ENCODE measurements at places on chromosomes 1 and 21.

GRCh38 chr1:160880216-160880615 lies 4.8 kb downstream of the ITLN1 start:
- DNase-seq: no peak

DNA sequence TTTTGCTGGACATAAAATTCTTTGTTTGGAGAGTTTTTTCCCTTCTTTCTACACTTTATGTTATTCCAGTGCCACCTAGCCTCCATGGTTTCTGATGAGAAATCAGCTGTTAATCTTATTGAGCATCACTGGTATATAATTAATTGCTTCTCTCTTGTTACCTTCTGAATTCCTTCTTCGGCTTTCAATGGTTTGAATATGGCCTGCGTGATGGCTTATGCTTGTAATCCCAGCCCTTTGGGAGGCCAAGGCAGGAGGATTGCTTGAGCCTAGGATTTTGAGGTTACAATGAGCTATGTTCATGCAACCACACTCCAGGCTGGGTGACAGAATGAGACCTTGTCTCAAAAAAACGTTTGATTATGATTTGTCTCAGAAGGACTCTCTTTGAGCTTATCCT lies 13.0 kb upstream of the CNIH4 start:
- no peak for DNase-seq

DNA sequence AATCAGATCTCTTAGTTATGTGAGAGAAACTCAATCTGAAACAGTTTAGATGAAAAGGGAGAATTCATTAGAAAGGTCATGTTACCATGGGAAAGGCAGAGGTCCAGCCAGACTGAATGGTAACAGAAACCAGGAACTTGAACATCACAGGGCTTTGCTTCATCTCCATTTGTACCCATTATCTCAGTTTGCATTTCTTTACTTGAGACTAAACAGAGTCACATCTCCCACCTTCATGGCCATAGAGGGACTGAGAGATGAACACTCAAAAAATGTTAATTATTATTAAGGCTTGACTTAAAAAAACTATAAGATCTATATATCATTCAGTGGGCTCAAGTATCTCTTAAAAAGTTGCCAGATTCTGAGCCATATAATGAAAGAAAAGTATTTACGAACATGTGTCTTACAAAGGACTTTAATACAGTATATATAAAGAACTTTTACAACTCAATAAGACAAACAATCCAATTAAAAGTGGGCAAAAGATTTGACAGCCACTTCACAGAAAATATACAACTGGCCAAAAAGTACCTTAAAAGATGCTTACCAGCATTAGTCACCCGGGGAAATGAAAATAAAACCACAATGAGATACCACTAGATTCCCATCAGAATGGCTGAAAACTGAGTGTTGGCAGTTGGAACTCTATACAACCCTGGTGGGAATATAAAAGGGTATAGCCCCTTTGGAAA lies 13.2 kb downstream of the KYAT3 start:
- no peak for DNase-seq

DNA sequence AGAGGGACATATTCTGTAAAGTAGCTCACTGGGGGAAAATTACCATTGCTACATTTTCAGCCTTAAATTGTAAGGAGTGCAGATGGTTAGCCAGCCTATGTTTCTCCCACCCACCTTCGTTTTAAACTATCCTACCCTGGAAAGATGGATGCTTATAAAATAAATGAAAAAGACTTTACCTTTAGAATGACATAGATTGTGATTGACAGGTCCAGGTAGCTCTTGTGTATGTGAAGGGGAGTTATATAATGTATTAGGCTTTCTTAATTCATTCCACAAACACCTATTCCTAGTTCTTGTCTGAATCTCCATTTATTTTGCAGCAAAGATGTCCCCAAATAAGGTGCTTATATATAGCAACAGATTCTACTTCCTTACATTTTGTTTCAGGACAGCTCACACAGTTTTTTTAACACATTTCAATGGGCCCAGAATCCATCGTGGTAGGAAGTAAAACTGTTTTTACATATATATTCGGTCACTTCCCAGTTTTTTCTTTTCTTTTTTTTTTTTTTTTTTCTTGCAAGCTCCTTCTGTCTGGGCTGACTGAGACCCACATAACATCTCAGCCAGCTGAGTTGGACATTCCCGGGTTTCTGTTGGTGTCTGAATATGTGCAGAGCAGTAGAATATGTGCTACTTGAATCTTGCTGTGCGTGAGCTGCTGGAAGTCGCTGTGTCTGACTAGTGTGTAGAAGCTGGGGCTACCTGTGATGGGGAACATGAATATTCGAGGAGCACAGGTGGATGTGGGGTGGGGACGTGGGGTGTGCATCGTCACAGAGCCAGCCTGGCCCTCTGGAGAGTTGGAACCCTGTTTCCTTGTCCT lies 27.8 kb downstream of the UCK2 start:
- no peak for DNase-seq

DNA sequence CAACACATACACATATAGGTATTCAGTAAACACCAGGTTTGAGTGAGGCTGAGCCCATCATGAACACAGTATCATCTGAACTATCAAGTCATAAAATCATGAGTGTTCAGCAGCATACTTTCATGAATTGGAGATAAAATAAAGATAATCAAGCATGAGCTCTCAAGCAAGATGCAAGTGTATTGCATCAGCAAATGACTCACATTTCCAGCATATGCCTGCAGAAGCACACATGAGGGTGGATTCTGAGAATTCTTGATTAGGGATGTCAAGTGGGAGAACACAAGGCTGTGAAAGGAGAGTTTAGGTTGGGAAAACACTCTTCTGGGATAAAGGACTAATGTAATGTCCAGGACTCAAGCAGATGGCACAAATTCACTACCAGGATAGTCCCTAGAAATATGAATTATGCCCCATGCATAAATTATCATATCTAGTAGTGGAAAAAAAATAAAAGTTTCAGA lies 299.2 kb downstream of the SRGAP2C start:
- DNase-seq: no peak

DNA sequence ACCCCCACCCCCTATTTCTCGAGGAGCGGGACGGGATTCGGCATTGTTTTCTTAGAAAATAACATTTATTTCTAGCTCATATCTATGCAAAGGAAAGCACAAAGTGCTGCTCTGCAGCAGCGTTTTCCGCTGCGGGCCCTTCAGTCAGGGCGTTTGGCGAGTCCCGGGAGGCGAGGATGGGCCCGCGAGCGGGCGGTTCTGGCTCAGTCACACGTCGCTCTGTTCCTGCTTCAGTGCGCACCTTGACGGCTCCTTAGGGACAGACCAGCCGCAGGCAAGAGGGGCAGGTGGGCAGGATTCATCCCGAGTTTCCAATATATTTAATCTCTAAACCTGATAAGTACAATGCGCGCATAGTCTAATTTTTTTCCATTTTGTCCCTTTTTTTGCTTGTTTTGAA lies 5.7 kb downstream of the DMRTA2 start:
- DNase-seq: no peak

DNA sequence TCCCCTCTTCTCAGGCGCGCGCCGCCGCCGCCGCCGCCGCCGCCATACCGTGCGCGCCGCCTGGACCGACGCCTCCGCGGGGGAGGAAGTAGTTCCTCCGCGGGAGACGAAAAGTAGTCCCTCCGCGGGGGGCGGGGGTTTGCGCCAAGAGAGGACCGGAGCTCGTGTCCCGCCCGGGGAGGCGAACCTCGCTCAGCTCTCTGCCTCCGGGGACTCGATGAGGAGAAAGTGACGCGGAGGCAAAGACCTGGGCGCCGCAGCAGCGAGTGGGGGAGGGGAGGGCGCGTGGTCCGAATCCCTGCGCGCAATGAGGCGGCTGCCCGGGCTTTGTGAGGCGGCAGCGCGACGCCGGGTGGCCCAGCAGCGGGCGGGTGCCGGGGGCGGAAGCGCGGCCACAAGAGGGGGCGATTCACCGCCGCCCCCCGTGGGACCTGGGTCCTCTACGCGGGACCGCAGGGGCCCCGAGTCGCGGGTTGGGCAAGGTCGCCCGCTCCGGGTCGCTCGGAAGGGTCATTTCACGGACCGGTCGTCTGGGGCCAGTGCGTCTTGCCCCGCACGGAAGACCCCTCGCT lies at the start of gene BRWD1:
Gene BRWD1 (minus strand): TSS at position 62 of the 572 bp plus-strand sequence. CDS start 141 bp downstream, outside the sequence.
- peak; percentile 77 for DNase-seq

DNA sequence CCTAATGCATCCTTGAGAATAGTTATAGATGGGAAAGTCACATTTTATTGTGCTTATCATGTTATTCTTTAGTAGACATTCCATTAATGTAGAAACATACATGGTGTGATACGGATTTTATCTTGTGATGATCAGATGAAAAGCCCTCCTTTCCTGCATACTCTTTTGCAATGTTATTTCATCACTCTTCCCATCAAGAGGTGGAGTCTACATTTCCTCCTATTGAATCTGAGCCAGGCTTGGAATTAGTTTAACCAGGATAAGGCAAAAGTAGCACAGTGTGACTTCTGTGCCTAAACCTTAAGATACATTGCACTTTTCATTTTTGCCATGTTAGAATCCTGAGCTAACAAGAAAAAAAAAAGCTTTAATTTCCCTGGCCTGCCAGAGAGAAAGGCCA lies 393.7 kb upstream of the ST6GALNAC5 start:
- DNase-seq: no peak

DNA sequence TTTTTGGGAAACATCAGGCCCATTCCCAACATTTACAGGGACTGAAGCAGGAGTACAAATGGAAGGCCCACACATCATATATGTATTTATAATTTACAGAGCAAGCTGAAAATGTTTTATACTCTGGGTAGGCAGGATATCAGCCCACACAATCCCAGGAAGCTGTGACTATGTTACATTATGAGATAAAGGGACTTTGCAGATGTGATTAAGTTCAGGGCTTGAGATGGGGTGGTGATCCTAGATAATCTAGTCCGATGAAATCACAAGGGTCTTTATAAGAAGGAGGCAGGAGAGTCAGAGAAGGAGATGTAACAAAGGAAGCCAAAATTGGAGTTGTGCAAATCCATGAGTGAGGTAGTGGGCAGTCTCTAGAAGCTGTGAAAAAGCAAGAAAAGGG lies 160.5 kb downstream of the PDE4B start:
- DNase-seq: no peak

DNA sequence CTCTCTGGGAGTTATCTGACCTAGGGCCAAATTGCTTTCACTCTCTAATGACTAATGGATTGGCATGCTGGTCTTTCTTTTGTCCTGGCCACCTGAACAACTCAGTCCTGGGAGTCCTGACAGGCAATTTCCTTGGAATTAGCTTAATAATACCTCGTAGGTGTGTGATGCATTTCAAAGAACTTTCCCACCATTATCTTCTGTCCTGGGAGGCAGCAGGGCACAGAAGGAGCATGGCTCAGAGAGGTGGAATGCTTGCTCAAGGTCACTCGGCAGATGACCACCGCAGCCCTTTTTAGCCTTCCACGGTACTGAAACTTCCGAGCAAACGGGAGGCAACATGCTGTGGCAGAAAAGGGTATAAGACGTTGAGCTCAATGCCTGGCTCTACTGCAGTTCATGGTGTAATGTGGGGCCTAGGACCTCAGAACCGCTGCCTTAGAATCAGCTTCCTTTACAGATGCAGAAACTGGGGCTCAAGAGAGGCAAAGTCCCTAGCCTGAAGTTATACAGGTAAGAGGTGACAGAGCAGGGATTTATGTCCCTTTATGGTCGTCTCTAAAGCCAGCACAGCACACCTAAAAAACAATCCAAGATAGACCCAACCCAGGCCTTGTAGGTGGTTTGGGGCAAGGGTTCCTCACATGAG lies 3.2 kb downstream of the ID3 start:
- DNase-seq: no peak

- no peak for DNase-seq
Measured at GRCh38 chr21:45531393-45532215, 10.6 kb downstream of the SLC19A1 start.

- no peak for DNase-seq
Measured at GRCh38 chr1:1911350-1912041, 3.6 kb upstream of the CALML6 start.

DNA sequence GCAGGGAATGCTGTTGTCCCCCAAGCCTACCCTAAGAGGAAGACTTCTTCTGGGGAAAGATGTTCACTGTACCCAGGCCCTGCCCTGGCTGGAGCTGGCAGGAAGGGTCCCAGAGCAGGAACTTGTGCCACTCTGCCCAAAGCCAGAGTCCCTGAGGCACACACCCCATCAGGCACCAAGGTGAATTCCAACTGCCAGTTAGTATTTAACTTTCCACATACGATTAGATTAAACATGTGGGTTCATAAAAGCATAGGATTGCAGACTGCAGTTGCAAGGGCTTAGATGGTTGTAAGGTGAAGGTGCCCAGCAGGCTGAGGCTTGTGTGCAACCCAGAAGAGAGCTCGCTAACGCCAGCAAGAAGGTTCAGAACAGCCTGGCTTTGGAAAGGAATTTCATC lies at the start of gene KCNE2:
Gene KCNE2 (plus strand): TSS at position 274 of the 400 bp plus-strand sequence. CDS start 6,473 bp downstream, outside the sequence.
- no peak for DNase-seq

- no peak for DNase-seq
Measured at GRCh38 chr21:43318841-43319781, 107.8 kb downstream of the SIK1 start.

- DNase-seq: no peak
Measured at GRCh38 chr1:227998374-227999055, 8.3 kb upstream of the WNT3A start.

GRCh38 chr1:110928191-110928590 lies 35.5 kb downstream of the LRIF1 start:
- DNase-seq: no peak

- DNase-seq: no peak
Measured at GRCh38 chr1:171717062-171717718, 24.7 kb downstream of the VAMP4 start.

DNA sequence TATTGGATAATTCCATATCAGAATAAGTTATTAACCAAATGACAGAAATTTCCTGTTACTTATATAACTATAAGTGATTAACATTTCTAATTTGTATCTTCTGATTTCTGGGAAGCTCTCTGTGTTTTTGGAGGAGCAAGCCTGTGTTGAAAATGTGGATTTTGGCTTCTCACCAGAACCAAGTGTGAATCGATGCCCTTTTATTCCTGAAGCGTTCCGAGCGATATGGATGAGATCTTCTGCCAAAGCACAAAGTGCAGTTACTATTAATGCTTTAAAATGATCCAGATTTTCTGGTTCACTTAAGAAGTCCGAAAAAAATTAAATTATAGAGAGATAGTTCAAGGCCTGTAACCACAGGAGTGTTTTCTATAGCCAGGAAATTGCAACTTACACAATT lies 22.8 kb downstream of the ALG14 start:
- DNase-seq: no peak

Data from central memory CD4-positive, alpha-beta T cell (primary cell).